ENCODE measurements at places on chromosomes 2 and 18. TPM values are rescaled to one million over a fixed set of nuclear protein-coding genes. Genes with fewer than 3 reads are reported as not detected.

DNA sequence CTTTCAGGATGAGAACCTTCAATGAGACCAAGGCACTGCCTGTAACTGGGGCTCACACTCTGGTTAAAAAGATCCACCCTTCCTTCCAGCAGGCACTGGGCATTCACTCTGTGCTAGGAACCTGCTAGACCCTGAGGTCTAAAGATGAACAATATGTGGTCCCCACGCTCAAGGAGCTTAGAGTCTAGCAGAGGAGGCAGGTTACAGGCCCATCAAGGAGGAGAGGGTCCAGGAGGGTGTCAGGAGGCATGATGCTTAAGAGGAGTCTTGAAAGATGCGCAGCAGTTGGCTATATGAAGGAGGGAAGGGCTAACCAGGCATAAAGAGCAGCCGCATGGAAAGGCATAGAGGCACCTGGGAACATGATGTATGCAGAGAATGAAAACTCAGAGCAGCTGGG is 4.5 kb downstream of the ANKRD53 start:
- no peaks in the 10 kb centered on the region for H3K4me1 ChIP-seq
- no peaks in the 10 kb centered on the region for H3K27me3 ChIP-seq
- H3K36me3 ChIP-seq: peaks cover 18% of the 10 kb centered on the region
- no peak overlapping the region for H3K4me3 ChIP-seq

Gene ANKRD12
- 19.5 TPM for total RNA-seq

Gene GPR35
- 0.30 TPM for total RNA-seq

DNA sequence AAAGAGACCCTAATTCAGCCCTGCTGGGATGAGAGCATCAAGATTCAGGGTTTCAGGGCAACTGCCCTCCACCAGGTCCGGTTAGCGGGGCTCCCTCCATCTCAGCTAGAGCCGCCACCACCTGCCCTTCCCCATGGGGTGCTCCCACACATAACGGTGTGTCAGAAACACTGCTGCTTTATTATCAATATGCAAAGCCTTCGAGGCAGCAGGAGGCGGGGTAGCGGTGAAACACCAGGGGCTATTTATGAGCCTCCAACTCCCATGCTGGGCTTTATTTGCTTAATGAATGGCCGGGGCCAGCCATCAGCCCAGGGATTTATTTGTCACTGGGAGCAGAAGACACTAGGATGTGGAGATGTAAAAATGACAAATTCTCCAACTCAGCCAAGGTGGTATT is 109.8 kb downstream of the GALNT14 start:
- no peaks in the 10 kb centered on the region for H3K36me3 ChIP-seq
- H3K4me3 ChIP-seq: no peak overlapping the region
- H3K27ac ChIP-seq: no peak overlapping the region
- DNase-seq: no peak
- no peaks in the 10 kb centered on the region for H3K4me1 ChIP-seq
- peaks cover 6% of the 10 kb centered on the region for H3K27me3 ChIP-seq

DNA sequence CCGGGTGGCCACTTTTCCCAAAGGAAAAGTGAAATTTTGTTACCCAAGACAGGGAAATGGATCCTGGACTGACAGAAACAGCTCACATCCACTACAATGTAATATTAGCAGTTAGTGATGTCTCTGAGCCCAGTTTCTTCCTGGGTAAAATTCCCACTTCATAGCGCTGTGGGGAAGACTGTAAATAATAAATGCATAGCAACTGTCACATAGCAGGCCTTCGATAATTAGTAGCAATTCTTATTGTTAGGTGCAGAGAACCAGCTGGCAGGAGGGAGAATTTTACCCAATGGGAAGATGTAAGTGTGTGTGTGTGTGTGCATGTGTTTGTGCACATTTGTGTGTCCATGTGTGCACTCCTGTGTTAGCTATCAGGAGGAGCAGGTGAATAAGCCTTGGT is 221.5 kb downstream of the SLC4A3 start:
- no peak for DNase-seq
- no peaks in the 10 kb centered on the region for H3K27me3 ChIP-seq
- H3K4me1 ChIP-seq: no peaks in the 10 kb centered on the region
- H3K27ac ChIP-seq: no peak overlapping the region
- H3K36me3 ChIP-seq: no peaks in the 10 kb centered on the region

GRCh38 chr18:43627848-43628530 is 350.7 kb upstream of the SYT4 start:
- no peak overlapping the region for H3K4me3 ChIP-seq
- H3K27ac ChIP-seq: no peak overlapping the region
- peak; percentile 1 for DNase-seq
- no peaks in the 10 kb centered on the region for H3K27me3 ChIP-seq

GRCh38 chr2:86233436-86233835 is 34.2 kb downstream of the MRPL35 start:
- no peaks in the 10 kb centered on the region for H3K36me3 ChIP-seq
- H3K27ac ChIP-seq: no peak overlapping the region
- DNase-seq: no peak
- H3K4me3 ChIP-seq: no peak overlapping the region
- no peaks in the 10 kb centered on the region for H3K27me3 ChIP-seq

DNA sequence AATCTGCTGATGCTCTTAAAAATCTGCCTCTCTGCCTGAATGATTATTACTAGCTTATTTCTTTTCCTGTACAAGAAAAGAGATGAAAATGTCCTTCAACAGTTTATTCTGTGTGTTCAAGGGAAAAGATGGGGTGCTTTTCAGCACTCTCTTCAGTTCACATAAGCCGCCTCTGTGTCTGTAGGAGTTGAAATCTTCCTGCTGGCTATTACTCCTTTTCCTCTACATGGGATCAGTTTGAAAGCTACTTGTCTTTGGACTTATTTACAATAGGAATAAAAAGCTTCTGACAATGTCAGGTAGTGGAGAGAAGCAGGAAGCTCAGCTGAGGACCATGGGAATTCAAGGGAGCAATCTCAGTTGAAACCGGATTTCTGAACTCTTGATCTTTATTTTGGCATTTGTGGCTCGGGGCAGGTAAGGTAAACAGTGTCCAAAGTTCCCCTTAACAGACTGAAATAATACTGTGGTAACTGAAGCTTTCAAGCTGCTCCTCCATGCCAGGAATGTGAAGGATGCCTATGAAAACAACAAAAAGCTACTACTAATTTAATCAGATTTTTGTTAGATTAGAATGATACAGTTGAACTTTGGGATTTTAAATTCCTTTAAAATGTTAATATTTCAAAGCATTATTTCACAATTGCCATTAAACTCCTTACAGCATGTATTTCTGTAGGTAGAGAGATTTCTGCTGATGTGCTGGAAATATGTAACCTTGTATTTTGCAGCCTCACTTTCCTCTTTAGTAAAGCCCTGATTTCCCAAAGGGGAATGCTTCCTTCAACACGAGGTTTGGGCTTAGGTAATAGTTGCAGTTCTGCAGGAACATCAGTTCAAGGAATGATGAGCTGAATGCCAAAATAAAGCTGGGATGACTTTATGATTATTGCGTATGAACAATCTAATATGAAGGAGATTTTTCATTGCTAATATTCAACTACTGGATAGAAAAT is 43.6 kb downstream of the MAPRE2 start:
- no peak overlapping the region for H3K27ac ChIP-seq
- no peaks in the 10 kb centered on the region for H3K36me3 ChIP-seq
- H3K4me1 ChIP-seq: no peaks in the 10 kb centered on the region
- DNase-seq: no peak
- no peaks in the 10 kb centered on the region for H3K27me3 ChIP-seq

DNA sequence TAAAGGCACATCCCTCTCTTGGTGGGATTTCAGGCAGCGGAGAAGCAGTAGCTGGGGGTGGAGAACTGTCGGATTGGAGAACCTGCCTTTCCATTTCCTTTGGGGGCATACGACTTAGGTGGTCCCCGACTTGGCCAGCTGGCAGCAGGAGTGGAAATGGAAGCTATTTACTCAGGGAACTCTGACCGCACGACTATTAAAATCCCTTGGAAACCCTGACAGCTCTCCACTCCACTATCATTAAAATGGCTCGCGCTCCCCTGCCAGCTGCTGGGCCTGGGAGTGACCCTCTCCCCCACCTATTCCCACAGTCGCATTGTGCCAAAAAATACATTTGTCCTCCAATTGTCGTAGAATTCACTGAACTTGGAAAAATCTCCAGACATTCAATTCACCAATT is 77.7 kb upstream of the APCDD1 start:
- H3K27me3 ChIP-seq: no peaks in the 10 kb centered on the region
- peak; percentile 48 for DNase-seq
- no peaks in the 10 kb centered on the region for H3K36me3 ChIP-seq
- H3K4me1 ChIP-seq: no peaks in the 10 kb centered on the region
- no peak overlapping the region for H3K27ac ChIP-seq

Gene KIF1A
- 4.0 TPM for total RNA-seq

Gene DNAJC10
- total RNA-seq: 58.0 TPM

- no peak overlapping the region for H3K27ac ChIP-seq
- H3K36me3 ChIP-seq: no peaks in the 10 kb centered on the region
- DNase-seq: no peak
- peaks cover 3% of the 10 kb centered on the region for H3K4me1 ChIP-seq
These were observed 43.6 kb upstream of the OTOS start for GRCh38 chr2:240183875-240184590.

Gene CDKL4
- 0.12 TPM for total RNA-seq

Gene ANKRD30B
- total RNA-seq: not detected

Gene LCLAT1
- total RNA-seq: 35.9 TPM

DNA sequence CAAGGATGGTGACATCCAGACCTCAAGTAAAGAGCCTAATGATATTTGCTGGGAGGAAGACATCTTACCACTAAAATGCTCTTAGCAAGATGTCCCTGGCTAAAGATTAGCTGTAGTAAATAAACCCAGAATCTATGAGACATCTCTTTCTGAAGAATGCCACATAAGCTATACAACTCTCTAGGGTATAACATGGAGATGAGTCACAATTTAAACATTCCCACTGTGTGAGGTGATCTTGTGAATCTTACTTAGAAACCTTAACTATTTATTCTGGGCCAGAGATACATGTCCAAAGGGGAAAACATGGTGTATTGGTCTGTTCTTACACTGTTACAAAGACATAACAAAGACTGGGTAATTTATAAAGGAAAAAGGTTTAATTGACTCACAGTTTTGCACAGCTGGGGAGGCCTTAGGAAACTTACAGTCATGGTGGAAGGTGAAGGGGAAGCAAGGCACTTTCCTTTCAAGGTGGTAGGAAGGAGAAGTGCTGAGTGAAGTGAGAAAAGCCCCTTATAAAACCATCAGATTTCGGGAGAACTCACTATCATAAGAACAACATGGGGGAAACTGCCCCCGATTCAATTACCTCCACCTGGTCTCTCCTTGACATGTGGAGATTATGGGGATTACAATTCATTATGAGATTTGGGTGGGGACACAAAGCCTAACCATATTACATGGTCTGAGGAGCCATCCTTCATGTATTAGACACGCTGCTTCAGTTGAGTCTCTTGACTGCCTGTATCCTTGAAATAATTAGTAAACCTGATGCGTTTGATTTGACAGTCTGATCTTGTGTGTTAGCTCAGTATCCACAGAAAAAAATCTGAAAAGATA is 17.1 kb downstream of the KRCC1 start:
- peak; percentile 64 for DNase-seq
- peaks cover 13% of the 10 kb centered on the region for H3K4me1 ChIP-seq
- H3K36me3 ChIP-seq: no peaks in the 10 kb centered on the region
- peak overlapping the region; percentile 54 for H3K27ac ChIP-seq

DNA sequence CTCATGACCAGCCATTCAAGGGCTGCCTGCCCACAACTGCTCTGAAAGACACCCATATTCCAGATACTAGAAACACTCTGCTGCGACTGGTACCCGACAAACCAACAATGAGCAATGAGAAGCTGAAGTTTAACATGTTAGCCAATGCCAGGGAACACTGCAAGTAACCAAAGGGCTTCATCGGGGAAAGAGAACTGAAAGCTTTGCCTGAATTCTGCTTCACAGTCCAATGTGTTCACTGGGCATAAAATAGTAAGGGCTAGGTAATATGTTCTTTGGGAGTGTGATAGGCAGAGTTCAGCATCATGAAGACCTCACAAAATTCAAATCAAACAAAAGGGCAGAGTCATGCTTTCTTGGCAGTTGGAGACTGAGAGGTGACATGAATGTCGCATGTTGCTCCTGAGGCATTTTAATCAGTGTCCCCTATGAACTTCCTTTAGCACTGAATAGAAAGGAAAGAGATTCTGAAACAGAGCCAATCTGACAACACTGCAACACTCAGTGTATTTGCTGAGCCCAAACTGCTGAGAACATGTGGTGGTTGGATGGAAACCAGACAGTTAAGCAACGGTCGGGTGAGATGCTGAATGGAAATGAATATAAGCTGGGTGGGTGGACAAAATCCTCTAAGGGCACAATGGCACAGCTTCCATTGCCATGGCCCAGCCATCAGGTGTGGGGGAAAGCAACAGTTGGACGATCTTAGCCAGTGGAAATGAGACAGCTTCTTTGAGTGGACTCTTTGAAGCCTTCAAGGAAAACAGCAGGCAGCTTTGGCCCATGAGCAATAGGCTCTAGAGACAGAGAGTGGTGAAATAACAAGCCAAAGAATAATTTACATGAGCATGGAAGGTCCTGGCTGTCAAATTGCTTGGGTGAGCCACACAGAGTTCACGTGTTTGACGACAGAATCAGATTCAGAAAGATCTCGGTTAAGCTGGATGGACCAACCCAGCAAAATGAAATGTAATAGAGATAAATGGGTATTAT is 277.5 kb downstream of the AFF3 start:
- no peaks in the 10 kb centered on the region for H3K36me3 ChIP-seq
- no peaks in the 10 kb centered on the region for H3K27me3 ChIP-seq
- no peak overlapping the region for H3K4me3 ChIP-seq
- H3K4me1 ChIP-seq: no peaks in the 10 kb centered on the region

- H3K27me3 ChIP-seq: no peaks in the 10 kb centered on the region
- peaks cover 57% of the 10 kb centered on the region for H3K4me1 ChIP-seq
- peak overlapping the region; percentile 83 for H3K27ac ChIP-seq
- DNase-seq: peak; percentile 82
- H3K36me3 ChIP-seq: no peaks in the 10 kb centered on the region
These were observed 196.4 kb downstream of the HRH4 start for GRCh38 chr18:24656551-24657443.

- H3K4me1 ChIP-seq: no peaks in the 10 kb centered on the region
- H3K36me3 ChIP-seq: 0 out of 2 replicates have a peak, but pooled peaks cover 2% of the 10 kb centered on the region
- H3K27me3 ChIP-seq: no peaks in the 10 kb centered on the region
- no peak overlapping the region for H3K27ac ChIP-seq
These were observed 54.5 kb downstream of the RBBP8 start for GRCh38 chr18:22987547-22988189.

GRCh38 chr18:12423820-12424219 is 16.1 kb downstream of the PRELID3A start:
- no peaks in the 10 kb centered on the region for H3K27me3 ChIP-seq
- H3K36me3 ChIP-seq: peaks cover 5% of the 10 kb centered on the region
- H3K27ac ChIP-seq: no peak overlapping the region
- no peak overlapping the region for H3K4me3 ChIP-seq
- no peaks in the 10 kb centered on the region for H3K4me1 ChIP-seq
- DNase-seq: no peak

Gene LBX2
- 1.3 TPM for total RNA-seq

GRCh38 chr18:74023220-74023619 is 124.4 kb downstream of the FBXO15 start:
- H3K4me3 ChIP-seq: no peak overlapping the region
- no peaks in the 10 kb centered on the region for H3K4me1 ChIP-seq
- no peaks in the 10 kb centered on the region for H3K36me3 ChIP-seq
- no peak overlapping the region for H3K27ac ChIP-seq
- no peaks in the 10 kb centered on the region for H3K27me3 ChIP-seq
- DNase-seq: no peak
